ENCODE measurements at places on chromosomes 1 and 21. TPM values are rescaled to one million over a fixed set of nuclear protein-coding genes. Genes with fewer than 3 reads are reported as not detected.

GRCh38 chr1:186033847-186034271 lies 299.7 kb downstream of the HMCN1 start:
- H3K4me3 ChIP-seq, result no peak overlapping the region
- no peaks in the 10 kb centered on the region for H3K27me3 ChIP-seq
- H3K4me1 ChIP-seq, result no peaks in the 10 kb centered on the region

DNA sequence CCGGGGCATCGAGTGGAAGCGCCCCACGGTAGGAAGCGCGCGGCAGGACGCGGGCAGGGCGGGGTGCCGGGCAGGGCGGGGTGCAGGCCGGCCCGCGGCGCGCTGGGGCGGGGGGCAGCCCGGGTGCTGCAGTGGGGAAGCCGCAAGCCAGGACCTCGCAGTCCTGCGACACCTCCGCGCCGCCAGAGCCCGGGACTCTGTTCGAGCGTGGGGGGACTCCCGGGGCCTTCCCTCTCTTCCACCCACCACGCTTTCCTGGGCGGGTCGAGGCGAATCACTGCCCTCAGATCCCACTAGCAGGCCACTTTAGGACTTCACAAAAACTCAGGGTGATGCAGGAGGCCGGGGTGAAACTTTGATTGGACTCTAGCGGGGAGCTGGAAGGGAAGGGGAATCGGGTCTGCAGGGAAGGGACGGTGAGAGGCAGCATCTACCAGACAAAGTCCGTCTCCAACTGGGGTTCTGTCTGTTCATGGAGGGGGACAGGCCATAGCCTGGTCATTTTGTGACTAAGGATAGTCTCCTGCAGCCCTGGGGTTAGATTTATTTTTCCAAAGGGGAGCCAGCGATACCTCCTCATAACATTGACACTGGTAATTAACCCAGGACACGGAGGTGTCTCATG lies 623 bp downstream of the CAPN2 start:
- peaks cover 36% of the 10 kb centered on the region for H3K4me1 ChIP-seq
- H3K27me3 ChIP-seq, result no peaks in the 10 kb centered on the region
- peak overlapping the region; percentile 95 for H3K27ac ChIP-seq
- peak overlapping the region; percentile 81 for H3K4me3 ChIP-seq

- H3K36me3 ChIP-seq, result no peaks in the 10 kb centered on the region
- H3K4me1 ChIP-seq, result no peaks in the 10 kb centered on the region
- H3K4me3 ChIP-seq, result no peak overlapping the region
- H3K27me3 ChIP-seq, result no peaks in the 10 kb centered on the region
- DNase-seq, result no peak
- no peak overlapping the region for H3K27ac ChIP-seq
These were observed 61.1 kb downstream of the RIPK4 start for GRCh38 chr21:41705546-41706262.

GJC2 gene
- 4.2 TPM for total RNA-seq

SLC6A9 gene
- 1.2 TPM for total RNA-seq

CERS2 gene
- 92.7 TPM for total RNA-seq

IGSF8 gene
- 104 TPM for total RNA-seq

Measured in testis (tissue), 5 donors.